ENCODE measurements at places on chromosomes 5 and 9. TPM values are rescaled to one million over a fixed set of nuclear protein-coding genes. Genes with fewer than 3 reads are reported as not detected.

GRCh38 chr9:70601000-70601951, 186.8 kb upstream of the KLF9 start:
- peak; percentile 70 for DNase-seq

- DNase-seq = no peak
Measured at GRCh38 chr5:124782262-124782661, 35.8 kb upstream of the ZNF608 start.

DNA sequence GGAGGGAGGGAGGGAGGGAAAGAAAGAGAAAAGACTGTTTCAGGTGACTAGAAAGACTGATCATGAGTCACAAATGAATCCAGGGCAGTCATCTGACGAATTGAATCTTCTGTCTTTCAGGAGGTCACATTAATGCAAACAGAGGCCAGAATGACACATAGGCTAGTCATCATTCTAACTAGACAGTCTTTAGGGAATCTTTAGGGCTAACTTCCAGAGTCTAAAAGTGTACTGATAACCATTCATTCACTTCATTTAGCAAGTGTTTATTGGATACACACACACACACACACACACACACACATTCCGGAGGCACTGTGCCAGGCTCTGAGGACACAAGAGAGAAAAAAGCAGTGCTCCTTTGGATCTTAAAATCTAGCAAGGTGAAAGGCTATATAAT, 156.7 kb downstream of the EBF1 start:
- no peak for DNase-seq

- no peak for DNase-seq
Measured at GRCh38 chr5:80745490-80745889, 90.7 kb upstream of the DHFR start.

DNA sequence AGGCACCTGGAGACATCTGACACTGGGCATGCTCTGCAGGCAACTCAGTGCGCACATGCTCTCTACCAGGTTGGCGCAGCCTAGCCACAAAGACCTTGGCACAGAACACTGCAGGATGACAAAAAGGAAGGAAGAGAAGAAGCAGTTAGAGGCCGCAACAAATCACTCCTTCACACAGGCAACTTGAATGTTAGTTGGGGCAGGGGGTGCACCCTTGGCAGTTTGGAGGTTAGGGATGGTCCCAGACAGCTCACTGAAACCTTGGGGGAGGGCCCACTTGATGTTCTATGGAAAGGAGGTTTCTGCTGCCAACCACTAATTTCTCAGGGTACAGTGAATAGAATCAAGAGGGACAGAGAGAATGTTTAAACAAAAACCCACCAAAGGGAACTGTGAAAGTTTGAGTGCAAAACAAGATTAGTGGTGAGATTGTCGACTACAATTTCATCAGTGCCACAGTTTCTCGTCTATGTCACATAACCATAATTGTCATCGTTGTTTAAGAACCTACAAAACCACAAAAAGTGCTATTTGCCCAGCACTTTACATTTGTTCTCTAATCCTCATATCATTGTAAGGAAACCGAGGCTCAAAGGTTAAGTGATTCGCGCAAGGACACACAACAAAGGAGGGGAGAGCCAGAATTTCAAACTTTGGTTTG, 48.7 kb downstream of the FBXW11 start:
- no peak for DNase-seq

NEURL1B gene
- polyA plus RNA-seq = 2.8 TPM

SYK gene
- not detected for polyA plus RNA-seq

GRCh38 chr9:72193478-72193881, 44.2 kb downstream of the GDA start:
- no peak for DNase-seq

UNC13B gene
- 8.1 TPM for polyA plus RNA-seq
